ENCODE measurements at places on chromosomes 5 and 9. TPM values are rescaled to one million over a fixed set of nuclear protein-coding genes. Genes with fewer than 3 reads are reported as not detected.

DNA sequence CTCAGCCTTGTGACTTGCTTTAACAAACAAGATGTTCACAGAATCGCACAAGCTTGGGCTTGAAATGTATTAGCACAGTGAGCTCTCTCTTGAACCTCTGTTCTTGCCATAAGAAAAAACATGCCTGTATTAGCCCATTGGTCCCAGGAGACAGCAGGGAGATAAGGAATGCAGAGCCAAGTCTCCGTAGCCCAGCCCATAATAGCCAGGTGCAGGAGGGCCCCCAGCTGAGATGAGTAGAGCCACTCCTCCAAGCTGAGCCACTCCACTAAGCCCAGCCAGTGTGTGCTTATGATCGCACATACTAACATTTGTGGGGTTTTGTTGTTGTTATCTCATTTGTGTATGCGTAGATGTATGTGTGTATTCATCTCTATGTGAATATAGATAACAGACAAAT, 21.6 kb upstream of the SVEP1 start:
- no peak for DNase-seq

DNA sequence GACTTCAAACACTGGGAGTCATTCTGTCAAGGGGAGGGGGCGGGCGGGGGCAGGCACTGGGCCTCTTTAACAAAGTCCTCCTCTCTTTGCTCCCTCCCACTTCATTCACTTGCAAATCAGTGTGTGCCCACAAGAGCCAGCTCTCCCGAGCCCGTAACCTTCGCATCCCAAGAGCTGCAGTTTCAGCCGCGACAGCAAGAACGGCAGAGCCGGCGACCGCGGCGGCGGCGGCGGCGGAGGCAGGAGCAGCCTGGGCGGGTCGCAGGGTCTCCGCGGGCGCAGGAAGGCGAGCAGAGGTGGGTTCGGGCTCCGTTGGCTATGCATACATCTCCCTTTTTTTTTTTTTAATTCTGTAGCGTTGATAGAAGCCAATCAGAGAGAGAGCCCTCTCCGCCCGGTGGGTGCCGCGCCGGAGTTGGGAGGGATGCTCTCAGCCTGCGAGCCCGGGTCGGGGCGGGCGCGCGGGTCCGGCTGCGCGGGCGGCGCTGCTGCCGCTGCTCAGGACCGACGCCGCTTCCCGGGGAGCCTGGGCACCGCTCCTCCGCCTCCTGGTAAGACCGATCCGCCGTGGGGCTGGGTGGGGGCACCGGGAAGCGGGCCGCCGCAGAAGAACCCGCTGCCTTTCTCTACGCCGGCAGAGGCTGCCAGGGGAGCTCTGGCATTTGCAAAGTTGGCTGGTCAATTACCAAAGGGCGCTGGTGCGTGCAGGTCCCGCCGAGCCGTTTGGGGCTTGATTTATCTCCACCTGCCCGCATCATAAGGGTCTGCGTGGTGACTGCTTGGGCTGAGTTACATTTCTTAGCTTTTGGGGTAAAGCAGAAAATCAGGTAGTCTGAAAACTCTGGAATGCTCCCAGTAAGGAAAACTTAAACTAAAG, at the start of gene CDH6:
CDH6 (plus strand) TSS at position 96 of the 877 bp plus-strand sequence. CDS start 73,788 bp downstream, outside the sequence.
- DNase-seq: peak; percentile 84

DNA sequence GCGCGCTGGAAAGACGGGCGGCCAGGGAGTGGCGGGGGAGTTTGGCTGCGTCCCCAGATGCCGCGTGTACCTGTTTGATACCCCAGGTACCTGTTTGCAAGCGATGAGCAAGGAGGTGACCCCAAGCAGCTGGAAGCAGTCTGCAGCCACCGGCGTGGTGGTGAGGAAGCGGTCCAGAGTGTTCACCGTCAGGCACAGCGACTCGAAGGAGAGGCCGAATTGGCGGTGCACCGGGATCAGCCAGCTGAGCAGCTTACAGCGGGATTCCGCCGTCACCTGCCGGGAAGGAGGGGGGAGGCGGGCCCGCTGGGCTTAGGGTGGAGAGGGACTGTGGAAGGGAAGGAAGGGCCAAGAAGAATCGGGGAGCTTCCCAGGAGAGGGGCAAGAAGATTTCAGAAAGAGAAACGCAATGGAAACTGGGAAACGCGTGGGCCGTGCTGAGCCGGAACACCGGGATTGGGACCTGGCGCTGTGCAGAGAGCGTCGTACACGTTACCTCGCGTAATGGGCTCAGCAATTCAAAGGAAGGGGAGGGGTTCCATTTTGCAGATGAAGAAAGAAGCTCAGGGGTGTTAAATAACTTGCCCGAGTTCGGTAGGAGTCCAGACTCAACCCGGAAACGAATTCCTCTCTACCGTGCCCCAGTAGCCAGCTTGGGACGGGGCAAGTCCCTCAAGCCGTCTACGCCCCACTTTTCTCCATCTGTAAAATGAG, 980 bp downstream of the CCNO start:
- DNase-seq: no peak

DNA sequence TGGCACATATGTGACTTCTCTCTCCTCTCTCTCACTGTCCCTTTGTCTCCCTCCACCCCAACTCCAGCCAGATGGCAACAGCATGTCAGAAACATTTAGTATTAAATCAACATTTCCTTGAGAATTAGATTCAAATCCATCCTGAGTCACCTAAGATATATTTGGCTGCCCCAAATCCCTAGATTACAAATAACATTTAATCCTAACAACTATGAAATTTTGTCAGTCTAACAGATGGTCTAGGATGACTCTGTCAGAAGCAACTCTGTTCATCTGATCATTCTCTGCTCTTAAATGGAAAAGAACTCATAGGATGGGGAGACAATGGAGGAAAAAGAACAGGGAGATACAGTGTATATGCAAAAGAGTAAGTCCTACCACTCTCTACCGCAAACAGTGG, 201.2 kb downstream of the TSSK1B start:
- no peak for DNase-seq

- no peak for DNase-seq
Measured at GRCh38 chr5:81486711-81487110, 92.8 kb upstream of the ACOT12 start.

SLC27A6 gene
- 0.45 TPM for total RNA-seq

ERCC6L2 gene
- 30.8 TPM for total RNA-seq

Measured in H4 (cell line).